ENCODE measurements at places on chromosomes 7 and 10.

- H3K27ac ChIP-seq, result no peak overlapping the region
- no peaks in the 10 kb centered on the region for H3K36me3 ChIP-seq
- H3K27me3 ChIP-seq, result peaks cover 3% of the 10 kb centered on the region
- no peak overlapping the region for H3K4me3 ChIP-seq
Measured at GRCh38 chr7:30923009-30923773, 11.5 kb downstream of the AQP1 start.

GRCh38 chr10:108005627-108006026, 841.1 kb upstream of the SORCS1 start:
- no peaks in the 10 kb centered on the region for H3K36me3 ChIP-seq
- no peak overlapping the region for H3K4me3 ChIP-seq
- H3K4me1 ChIP-seq, result no peaks in the 10 kb centered on the region
- no peak overlapping the region for H3K27ac ChIP-seq

- no peak overlapping the region for H3K27ac ChIP-seq
- DNase-seq, result no peak
- H3K4me3 ChIP-seq, result no peak overlapping the region
- H3K36me3 ChIP-seq, result peaks cover 3% of the 10 kb centered on the region
- peaks cover 23% of the 10 kb centered on the region for H3K4me1 ChIP-seq
Measured at GRCh38 chr7:1815051-1815481, 145.0 kb downstream of the ELFN1 start.

DNA sequence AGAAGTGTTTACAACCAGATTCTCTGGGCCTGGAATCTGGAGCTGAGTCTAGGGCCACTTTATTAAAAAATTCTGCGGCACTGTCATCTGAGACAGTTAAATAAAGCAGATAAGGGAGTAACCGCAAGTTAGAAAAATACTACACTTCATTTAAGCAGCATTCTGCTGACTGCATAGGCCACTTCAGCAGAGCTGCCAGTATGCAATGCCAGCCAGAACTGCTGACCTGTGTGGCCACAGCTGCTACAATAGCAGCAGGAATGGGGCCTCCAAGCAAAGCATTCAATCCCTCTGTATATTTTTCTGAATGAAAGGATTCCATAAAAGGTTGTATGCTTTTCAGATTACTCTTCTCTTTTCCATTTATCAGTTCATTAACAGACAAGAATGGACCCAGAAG, 136.0 kb downstream of the COL28A1 start:
- no peaks in the 10 kb centered on the region for H3K4me1 ChIP-seq
- H3K36me3 ChIP-seq, result no peaks in the 10 kb centered on the region
- no peak overlapping the region for H3K27ac ChIP-seq
- DNase-seq, result no peak

GRCh38 chr10:57983281-57983791, 284.4 kb downstream of the IPMK start:
- H3K4me1 ChIP-seq, result no peaks in the 10 kb centered on the region
- H3K36me3 ChIP-seq, result no peaks in the 10 kb centered on the region
- no peak overlapping the region for H3K4me3 ChIP-seq

DNA sequence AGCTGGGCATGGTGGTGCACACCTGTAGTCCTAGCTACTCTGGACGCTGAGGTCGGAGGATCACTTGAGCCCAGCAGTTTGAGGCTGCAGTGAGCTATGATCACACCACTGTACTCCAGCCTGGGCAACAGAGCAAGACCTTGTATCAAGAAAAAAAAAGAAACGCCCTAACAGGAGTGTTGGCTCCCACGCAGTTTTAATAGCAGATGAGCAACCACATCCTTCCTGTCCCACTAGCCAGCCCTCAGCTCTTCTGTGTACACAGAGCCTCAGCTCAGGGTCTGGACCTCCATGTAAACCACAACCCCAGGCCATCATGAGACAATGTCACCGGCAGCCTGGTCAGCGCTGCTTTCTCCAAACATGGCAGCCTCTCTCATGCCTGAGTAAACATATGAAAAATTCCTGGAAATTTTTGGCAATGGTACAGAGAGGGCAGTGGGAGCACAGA, 108.2 kb downstream of the PIP4K2A start:
- H3K36me3 ChIP-seq, result peaks cover 55% of the 10 kb centered on the region
- peaks cover 100% of the 10 kb centered on the region for H3K4me1 ChIP-seq
- H3K4me3 ChIP-seq, result peak overlapping the region; percentile 79
- peak overlapping the region; percentile 97 for H3K27ac ChIP-seq
- peaks cover 27% of the 10 kb centered on the region for H3K27me3 ChIP-seq

DNA sequence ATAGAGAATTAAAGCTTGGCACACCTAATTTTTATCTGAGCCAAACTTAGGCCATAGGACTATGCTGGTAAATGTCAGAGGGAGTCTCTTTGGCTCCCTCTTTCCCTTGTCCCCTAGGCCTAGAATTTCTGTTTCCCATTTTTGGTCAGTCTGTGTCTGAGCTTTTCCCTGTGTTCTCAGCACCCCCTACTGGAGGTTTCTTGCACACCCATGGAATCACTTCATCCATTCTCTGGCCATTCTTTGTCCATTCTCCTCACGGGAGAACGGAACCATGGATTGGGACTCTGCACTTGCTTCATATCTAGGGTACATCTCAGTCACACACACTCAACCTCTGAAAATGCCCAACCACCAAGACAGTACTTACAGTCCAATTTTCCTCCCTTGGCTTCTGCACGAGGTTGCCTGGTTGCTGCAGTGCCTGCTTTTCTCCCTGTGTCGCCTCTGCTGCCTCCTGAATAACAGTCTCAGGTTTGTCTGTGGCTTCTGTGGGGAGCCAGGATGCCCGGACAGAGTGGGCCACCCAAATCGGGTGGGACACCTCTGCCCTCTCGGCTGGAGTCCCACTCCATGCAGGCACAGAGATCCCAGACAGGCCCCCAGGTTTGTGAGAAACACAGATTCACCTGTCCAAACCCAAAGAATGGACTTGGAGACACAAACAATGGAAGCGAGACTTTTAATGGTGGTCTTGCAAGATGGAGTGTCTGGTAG, 35.1 kb upstream of the DNAH11 start:
- peaks cover 30% of the 10 kb centered on the region for H3K36me3 ChIP-seq
- H3K27me3 ChIP-seq, result no peaks in the 10 kb centered on the region
- H3K4me1 ChIP-seq, result peaks cover 38% of the 10 kb centered on the region
- no peak overlapping the region for H3K27ac ChIP-seq
- H3K4me3 ChIP-seq, result no peak overlapping the region
- peak; percentile 37 for DNase-seq

Measured in immature natural killer cell (primary cell).